Suppressor macrophage (primary cell): ENCODE measurements at places on chromosomes 2 and 18.

DNA sequence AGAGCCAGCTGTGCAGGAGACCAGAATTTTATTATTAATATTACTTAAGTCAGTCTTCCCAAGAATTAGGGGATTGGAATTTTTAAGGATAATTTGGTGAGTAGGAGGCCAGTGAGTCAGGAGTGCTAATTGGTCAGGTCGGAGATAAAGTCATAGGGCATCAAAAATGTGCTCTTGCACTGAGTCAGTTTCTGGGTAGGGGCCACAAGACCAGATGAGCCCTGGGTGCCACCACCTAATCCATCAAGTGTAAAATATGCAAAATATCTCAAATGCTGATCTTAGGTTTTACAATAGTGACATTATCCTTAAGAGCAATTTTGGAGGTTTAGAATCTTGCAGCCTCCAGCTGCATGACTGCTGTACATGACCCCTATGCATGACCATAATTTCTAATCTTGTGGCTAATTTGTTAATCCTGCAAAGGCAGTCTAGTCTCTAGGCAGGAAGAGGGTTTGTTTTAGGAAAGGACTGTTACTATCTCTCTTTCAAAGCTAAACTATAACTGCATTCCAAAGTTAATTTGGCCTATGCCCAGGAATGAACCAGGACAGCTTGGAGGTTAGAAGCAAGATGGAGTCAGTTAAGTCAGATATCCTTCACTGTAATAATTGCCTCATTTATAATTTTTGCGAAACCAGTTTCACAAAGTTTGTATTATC, 215.9 kb downstream of the RNF152 start:
- DNase-seq: no peak

GRCh38 chr2:155266583-155266982, 568.1 kb downstream of the KCNJ3 start:
- no peak for DNase-seq

DNA sequence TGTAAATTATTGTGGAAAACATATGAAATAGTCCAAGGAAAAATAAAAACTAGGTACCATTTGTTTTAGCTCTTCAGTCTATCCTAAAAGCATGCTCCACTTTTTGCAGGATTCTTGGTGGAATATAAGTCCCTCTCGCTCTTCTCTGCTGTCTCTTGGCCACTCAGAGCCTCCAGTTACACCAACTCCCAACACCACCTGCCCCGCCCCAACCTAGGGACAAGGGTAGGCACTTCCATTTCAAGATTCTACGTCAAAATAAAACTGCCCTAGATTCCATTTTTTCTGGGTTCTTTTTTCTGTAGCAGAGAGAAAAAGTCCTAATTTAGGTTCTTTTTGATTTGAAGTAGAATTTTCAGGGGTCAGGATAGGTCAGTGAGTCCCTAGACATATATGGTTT, 1036.2 kb upstream of the POU3F3 start:
- DNase-seq: no peak

- peak; percentile 48 for DNase-seq
Measured at GRCh38 chr2:157170299-157170698, 87.2 kb upstream of the GALNT5 start.

- DNase-seq: no peak
Measured at GRCh38 chr2:6963727-6964126, 46.5 kb downstream of the RNF144A start.

- DNase-seq: no peak
Measured at GRCh38 chr2:40300391-40300790, 151.5 kb downstream of the SLC8A1 start.

GRCh38 chr2:183019718-183020442, 18.4 kb downstream of the NCKAP1 start:
- no peak for DNase-seq

DNA sequence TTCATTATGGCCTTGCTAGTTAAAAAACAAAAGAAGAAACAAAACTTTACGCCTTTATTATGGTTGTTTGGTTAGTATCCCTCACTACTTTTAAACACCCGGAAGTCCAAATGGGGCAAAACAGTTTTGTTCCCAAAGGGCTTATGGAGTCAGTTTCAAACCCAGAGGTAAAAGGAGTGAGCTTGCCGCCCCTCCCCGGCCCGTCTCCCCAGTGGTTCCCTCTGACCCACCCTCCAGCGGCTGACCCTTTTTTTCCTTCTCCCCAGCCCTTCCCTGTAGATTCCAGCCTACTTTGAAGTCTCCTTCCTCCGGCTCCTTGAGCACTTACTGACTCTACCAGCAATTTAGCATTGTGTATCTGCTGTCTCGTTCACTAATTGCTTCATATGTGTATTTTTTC, 209.2 kb downstream of the ICOS start:
- DNase-seq: no peak

DNA sequence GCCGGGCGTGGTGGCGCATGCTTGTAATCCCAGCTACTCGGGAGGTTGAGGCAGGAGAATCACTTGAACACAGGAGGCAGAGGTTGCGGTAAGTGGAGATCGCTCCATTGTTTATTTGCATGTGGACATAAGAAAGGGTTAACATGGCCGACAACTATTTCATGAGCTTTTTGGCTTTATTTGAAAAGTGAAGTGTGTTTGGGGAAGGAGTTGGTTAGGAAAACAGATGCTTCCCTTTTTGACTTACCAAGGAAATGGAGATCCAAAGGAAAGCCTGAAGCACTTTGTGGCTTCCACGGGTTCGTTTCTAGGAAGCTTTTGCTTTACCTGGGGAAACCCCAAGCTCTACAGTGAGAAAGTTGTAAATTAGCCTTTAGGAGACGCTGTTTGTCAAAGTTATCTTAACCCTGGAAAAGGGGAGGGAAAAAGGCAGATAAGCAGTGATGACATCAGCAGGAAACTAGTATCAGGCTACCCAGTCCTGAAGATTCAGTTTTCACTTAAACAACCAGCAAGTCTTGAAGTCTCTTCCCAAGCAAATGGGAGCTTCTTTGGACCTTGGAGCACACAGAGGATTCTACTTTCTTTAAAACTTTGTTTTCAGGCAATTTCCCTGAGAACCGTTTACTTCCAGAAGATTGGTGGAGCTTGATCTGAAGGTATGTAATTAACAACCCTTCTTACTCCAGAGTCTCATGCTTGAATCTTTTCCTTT, at the start of gene CASP10:
CASP10 (plus strand) TSS at position 492 of the 715 bp plus-strand sequence. CDS start 2,637 bp downstream, outside the sequence.
- peak; percentile 88 for DNase-seq

GRCh38 chr2:25845843-25846505, 32.3 kb downstream of the ASXL2 start:
- no peak for DNase-seq

DNA sequence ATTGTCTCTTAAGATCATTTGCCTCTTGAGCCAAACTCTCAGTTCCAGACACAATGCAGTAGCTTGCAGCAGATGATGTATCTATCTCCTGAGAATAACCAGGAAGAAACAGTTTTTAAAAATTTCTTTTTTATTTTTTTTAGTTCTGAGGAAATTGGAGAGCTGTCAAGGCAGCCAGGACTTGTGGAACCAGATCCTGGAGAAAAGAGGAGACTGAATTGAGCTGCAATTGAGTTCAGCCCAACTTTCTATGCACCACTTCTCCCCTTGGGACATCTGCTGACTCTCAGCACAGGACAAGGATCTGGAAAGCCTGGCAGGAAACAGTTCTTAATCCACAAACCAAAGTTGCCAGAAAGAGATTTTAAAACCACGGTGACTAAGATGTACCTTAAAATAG, 13.5 kb upstream of the CSRNP3 start:
- DNase-seq: no peak

- peak; percentile 96 for DNase-seq
Measured at GRCh38 chr2:224025874-224026273, 13.2 kb downstream of the SERPINE2 start.

- no peak for DNase-seq
Measured at GRCh38 chr18:78972385-78972918, 7.2 kb upstream of the SALL3 start.

- DNase-seq: no peak
Measured at GRCh38 chr2:70921031-70921430, 14.7 kb upstream of the ATP6V1B1 start.

DNA sequence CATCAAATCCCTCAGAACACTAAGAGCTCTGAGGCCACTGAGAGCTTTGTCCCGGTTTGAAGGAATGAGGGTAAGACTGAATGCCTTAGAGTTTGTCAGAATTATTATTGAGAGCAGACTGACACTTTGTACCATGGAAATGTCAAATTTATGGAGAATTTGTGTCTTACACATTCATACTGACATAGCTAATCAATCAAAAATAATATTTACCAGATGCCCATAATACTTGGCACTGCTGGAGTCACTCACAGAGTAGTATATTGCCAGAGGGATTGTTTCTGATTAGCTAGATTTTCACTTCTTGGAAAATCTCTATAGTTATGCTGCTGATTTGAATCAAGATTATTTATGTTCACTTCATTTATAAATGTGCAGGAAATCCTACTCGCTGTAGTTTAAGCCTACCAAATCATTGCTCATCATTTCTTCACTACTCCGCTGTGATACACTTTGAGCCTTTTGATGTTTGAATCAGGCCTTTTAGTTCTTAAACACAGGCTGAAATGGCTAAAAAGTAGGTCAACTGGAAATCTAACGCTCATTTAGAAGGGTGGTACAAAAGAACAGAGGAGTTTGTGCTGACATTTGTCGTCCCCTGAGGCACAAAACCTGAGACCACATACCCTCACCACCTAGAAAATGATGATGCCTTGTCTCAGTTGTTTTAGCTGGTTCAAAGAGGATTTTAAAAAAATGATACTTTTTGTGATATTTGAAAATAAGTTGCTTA, 96.1 kb upstream of the CSRNP3 start:
- no peak for DNase-seq

DNA sequence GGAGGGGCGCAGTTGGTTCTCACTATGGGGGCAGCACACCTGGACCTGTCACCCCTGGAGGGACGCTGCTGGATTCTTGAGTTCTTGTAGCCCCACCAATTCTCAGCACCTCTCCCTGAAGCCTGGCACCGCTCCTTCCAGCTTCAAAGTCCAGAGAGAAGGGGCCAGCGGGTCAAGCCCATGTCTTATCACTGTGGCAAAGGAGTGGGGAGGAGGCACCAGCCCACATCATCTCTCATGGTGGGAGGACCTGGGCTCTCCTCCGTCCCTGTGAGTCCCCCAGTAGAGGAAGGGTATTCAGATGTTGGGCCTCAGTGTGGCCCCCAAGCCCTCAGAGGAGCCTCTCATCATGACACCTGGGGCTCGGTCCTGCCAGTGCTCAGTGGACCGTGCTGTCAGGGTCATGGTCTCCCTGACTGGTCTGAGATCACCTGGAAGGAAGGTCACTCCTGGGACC, 67.4 kb downstream of the HS1BP3 start:
- DNase-seq: no peak

GRCh38 chr2:50489092-50489491, 542.8 kb downstream of the NRXN1 start:
- no peak for DNase-seq

- no peak for DNase-seq
Measured at GRCh38 chr2:11752906-11753305, 6.5 kb downstream of the LPIN1 start.
